Smooth muscle cell of the umbilical artery (primary cell): ENCODE measurements at places on chromosomes 5 and 9. TPM values are rescaled to one million over a fixed set of nuclear protein-coding genes. Genes with fewer than 3 reads are reported as not detected.

The OBP2B gene
- not detected in 2 replicates for total RNA-seq

The NXNL2 gene
- total RNA-seq, result 0.89 and 0.97 TPM in 2 replicates

The IL13 gene
- not detected in 2 replicates for total RNA-seq

The SLC6A18 gene
- total RNA-seq, result not detected in 2 replicates

The GMCL2 gene
- total RNA-seq, result not detected in 2 replicates

The LEAP2 gene
- total RNA-seq, result 0.18 and 0.30 TPM in 2 replicates

The IL3 gene
- total RNA-seq, result not detected in 2 replicates

The MELK gene
- 3.0 and 20.4 TPM in 2 replicates for total RNA-seq

The ZNF883 gene
- 1.2 and 3.2 TPM in 2 replicates for total RNA-seq

The SELENOP gene
- total RNA-seq, result 0.32 and 1.8 TPM in 2 replicates

The CBY3 gene
- 0.23 TPM in 1 of 2 replicates, not detected in the other for total RNA-seq

The LCN6 gene
- total RNA-seq, result not detected in 2 replicates

The SLC45A2 gene
- under 0.01 TPM in 1 of 2 replicates, not detected in the other for total RNA-seq

The NPR3 gene
- total RNA-seq, result 1.2 and 2.1 TPM in 2 replicates

The CDK7 gene
- total RNA-seq, result 60.0 and 66.8 TPM in 2 replicates

The SPATA31E1 gene
- total RNA-seq, result not detected in 2 replicates

The GLRA1 gene
- not detected in 2 replicates for total RNA-seq

The DOCK2 gene
- 3.0 and 5.4 TPM in 2 replicates for total RNA-seq

The MARCHF11 gene
- not detected in 2 replicates for total RNA-seq

The SPINK4 gene
- not detected in 2 replicates for total RNA-seq

The INSL4 gene
- total RNA-seq, result not detected in 2 replicates

The CCDC112 gene
- total RNA-seq, result 5.0 and 8.4 TPM in 2 replicates

The IFNB1 gene
- total RNA-seq, result 0.30 TPM in 1 of 2 replicates, not detected in the other

The CTNND2 gene
- under 0.01 TPM in 1 of 2 replicates, not detected in the other for total RNA-seq

The SLC34A1 gene
- not detected in 2 replicates for total RNA-seq

The CTSV gene
- total RNA-seq, result 0.30 and 0.74 TPM in 2 replicates

The OCLN gene
- 0.59 and 0.74 TPM in 2 replicates for total RNA-seq

The SV2C gene
- not detected in 2 replicates for total RNA-seq

The RGS7BP gene
- total RNA-seq, result 0.18 and 0.30 TPM in 2 replicates

The CORO2A gene
- 0.30 and 0.37 TPM in 2 replicates for total RNA-seq

The RLN2 gene
- total RNA-seq, result not detected in 2 replicates

The PCDH12 gene
- under 0.01 and 0.05 TPM in 2 replicates for total RNA-seq

The TNPO1 gene
- total RNA-seq, result 479 and 519 TPM in 2 replicates

The PCA3 gene
- total RNA-seq, result not detected in 2 replicates

The ABL1 gene
- total RNA-seq, result 55.2 and 116 TPM in 2 replicates

The OMD gene
- total RNA-seq, result not detected in 2 replicates

The WHRN gene
- total RNA-seq, result 2.3 and 2.7 TPM in 2 replicates

The KIF27 gene
- 4.2 TPM in 2 replicates for total RNA-seq

The MZB1 gene
- total RNA-seq, result not detected in 2 replicates

The DPM2 gene
- 8.9 and 13.2 TPM in 2 replicates for total RNA-seq

The TMEM171 gene
- 1.8 and 4.7 TPM in 2 replicates for total RNA-seq

The ACOT12 gene
- total RNA-seq, result 0.23 TPM in 1 of 2 replicates, not detected in the other

The AHRR gene
- total RNA-seq, result 4.6 and 10.7 TPM in 2 replicates
